ENCODE measurements at places on chromosomes 6 and 20. TPM values are rescaled to one million over a fixed set of nuclear protein-coding genes. Genes with fewer than 3 reads are reported as not detected.

Gene BHLHE23
- not detected for total RNA-seq

Gene C4A
- 9.3 TPM for total RNA-seq

DNA sequence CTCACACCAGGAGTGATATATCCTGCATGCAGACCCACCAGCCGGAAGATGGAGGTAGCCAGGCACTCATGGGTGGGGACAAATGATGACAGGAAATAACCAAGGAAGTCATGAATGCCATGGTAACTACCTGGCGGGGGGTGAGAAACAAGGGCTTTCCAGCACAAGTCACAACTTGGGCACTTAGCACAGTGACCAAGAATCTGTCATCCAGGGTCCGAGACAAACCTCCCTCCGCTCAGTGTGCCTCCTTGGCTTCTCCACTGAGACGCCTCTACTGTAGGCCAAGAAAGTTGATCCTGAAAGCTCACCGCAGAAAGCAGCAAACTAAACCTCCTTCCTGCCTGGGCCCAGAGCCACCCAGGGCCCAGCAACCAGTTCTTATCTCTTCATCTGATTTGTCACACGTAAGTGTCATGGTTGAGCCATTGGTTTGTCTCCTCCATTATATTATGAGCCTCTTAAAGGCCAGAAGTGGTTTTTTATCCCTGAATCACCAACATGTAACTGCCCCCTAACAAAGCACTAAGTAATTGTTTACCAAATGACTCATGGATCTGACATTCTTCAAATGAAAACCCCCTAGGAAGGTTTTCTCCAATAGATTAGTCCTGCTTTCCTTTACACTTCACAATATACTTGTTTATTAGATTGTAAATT, 84.3 kb upstream of the TAB2 start:
- peaks cover 22% of the 10 kb centered on the region for H3K4me1 ChIP-seq
- no peaks in the 10 kb centered on the region for H3K36me3 ChIP-seq
- peak; percentile 27 for DNase-seq
- H3K27me3 ChIP-seq, result peaks cover 5% of the 10 kb centered on the region
- H3K27ac ChIP-seq, result peak overlapping the region; percentile 11

GRCh38 chr6:144559865-144560593, 274.9 kb downstream of the UTRN start:
- H3K27me3 ChIP-seq, result no peaks in the 10 kb centered on the region
- no peak for DNase-seq
- H3K4me3 ChIP-seq, result no peak overlapping the region
- no peaks in the 10 kb centered on the region for H3K36me3 ChIP-seq
- no peaks in the 10 kb centered on the region for H3K4me1 ChIP-seq
